A549 treated with AZD2906 at 1 μM for 4 hours (cell line): ENCODE measurements at places on chromosomes 11 and 22. TPM values are rescaled to one million over a fixed set of nuclear protein-coding genes. Genes with fewer than 3 reads are reported as not detected.

Gene OR8G1
- not detected in 5 replicates for total RNA-seq

Gene CYP2D6
- 0.30 to 0.70 TPM (median 0.32 TPM) in 5 replicates for total RNA-seq

Gene WBP2NL
- total RNA-seq: 0.06 to 0.13 TPM (median 0.06 TPM) in 4 of 5 replicates, not detected in the other

Gene CADM1
- 19.0 to 24.8 TPM (median 22.4 TPM) in 5 replicates for total RNA-seq

Gene EXPH5
- total RNA-seq: 0.03 to 0.06 TPM (median 0.05 TPM) in 5 replicates

Gene ZNF215
- total RNA-seq: 0.77 to 1.1 TPM (median 0.86 TPM) in 5 replicates
